Kidney (tissue), 22 donors: ENCODE measurements at places on chromosomes 12 and 14.

DNA sequence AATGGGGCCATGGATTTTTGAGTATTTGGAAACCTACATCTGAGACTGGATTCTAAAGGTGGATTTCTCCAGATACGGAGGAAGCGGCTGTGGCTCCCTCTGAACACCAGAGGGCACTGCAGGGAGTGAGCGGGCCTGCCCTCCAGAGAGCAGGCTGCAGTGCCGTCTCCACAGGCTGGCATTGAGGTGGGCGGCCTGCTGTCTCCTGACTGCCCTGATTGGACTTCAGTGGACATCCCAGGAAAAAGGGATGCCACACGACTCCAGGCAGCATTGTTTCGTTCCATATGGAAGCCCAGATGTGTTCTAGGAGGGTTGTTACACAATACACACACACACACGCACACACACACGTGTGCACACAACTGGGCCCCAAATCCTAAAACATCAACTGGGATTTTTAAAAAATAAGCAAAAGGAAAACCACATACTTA is 20.9 kb upstream of the ANO2 start:
- peak; percentile 78 for DNase-seq

GRCh38 chr12:68290126-68290525 is 36.7 kb upstream of the IL22 start:
- DNase-seq: no peak

DNA sequence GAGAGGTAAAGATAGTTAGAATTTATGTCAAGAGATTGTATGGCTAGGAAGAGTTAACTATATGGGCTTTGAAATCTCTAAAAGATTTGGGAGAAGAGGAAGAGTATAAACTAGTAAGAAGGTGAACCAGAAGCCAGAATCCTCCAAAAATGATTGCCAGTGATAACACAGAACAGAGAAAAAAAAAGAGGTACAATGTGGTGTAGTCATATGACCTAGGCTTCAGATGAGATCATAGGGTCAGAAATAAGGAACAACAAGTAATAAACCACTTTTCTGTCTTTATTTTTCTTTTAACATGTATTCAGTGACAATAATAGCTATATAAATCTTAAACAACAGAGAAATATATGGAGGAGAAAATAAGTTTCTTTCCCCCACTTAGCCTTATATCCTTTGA is 2.0 kb upstream of the NECAP1 start:
- DNase-seq: no peak

- DNase-seq: no peak
Observed at GRCh38 chr12:106134294-106134949, 4.3 kb downstream of the NUAK1 start.

DNA sequence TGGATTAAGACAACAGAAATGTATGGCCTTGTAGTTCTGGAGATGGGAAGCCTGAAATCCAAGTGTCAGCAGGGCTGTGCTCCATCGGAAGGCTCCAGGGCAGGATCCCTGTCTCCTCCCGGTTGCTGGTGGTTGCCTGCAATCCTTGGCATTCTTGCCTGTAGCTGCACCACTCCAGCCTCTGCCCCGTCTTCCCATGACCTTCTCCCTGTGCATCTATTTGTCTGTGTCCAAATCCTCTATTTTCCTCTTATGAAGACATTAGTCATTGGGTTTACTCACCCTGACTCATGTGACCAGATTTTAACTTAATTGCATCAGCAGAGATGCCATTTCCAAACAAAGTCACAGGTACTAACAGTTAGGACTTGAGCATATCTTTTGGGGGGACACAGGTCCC is 15.1 kb downstream of the TUNAR start:
- DNase-seq: no peak

- DNase-seq: no peak
Observed at GRCh38 chr12:100279159-100279558, 12.2 kb downstream of the SCYL2 start.

GRCh38 chr12:86948851-86949250 is 692.7 kb upstream of the MGAT4C start:
- DNase-seq: no peak

- DNase-seq: peak; percentile 20
Observed at GRCh38 chr12:126591533-126591932, 1526.3 kb downstream of the AACS start.

DNA sequence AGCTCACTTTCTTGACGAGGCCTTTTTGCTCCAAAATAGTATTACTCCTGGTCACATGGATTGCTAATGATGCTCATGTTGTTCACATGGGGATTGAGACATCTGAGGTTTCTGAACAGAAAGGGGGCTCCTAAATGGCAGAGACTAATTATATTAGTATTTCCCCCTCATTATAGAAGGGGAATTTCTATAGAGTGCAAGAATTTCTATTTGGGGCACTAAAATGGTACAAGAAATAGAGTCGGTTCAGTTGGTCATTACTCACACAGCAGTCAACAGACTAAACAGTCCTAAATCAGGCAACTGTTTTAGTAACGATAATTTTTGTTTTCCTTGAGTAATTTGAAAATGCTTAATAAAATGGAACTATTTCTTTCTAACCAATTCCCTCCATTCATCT is 108.9 kb downstream of the DACT1 start:
- DNase-seq: no peak

DNA sequence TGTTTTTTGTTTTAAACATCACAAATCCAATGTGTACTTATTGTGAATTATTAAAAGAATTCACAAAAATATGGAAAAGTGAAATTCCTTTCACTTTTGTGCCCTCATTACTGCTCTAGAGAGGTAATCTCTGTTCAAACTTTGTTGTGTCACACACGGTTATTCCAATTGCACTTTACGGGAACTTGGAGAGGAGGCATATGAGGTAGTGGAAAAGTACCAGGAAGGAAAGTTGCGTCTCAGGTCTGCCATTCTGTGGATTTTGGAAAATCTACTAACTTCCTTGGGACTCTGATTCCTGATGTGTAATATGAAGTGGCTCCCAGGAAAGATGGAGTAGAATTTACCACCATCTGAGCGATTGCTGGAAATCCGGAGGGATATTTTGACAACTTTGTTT is 90.9 kb upstream of the DCN start:
- no peak for DNase-seq

GRCh38 chr12:50992819-50993218 is 33.4 kb downstream of the SLC11A2 start:
- DNase-seq: peak; percentile 40

DNA sequence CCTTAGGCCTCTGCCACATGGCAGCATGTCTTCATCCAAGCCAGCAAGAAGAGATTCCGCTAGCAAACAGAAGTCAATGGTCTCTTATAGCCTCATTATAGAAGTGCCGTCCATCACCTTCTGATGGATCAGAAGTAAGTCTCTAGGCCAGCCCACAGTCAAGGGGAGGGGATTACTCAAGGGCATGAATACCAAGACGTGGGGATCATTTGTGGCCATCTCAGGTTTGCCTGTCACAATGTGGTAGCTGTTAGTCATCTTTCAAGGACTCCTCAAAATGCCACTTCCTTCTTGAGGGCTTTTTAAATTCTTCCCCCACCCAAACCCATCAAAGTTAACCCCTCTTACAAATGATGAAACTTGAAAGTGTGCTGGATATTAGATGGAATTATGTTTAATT is 8.1 kb upstream of the ADCY6 start:
- DNase-seq: no peak

- no peak for DNase-seq
Observed at GRCh38 chr12:48040354-48040753, 36.1 kb upstream of the COL2A1 start.

GRCh38 chr12:5071496-5071895 is 27.8 kb downstream of the KCNA5 start:
- DNase-seq: no peak

GRCh38 chr12:116628989-116629388 is 69.8 kb downstream of the MAP1LC3B2 start:
- DNase-seq: no peak

GRCh38 chr12:82866946-82867345 is 180.2 kb downstream of the TMTC2 start:
- DNase-seq: no peak

- DNase-seq: no peak
Observed at GRCh38 chr12:76874027-76874426, 4.8 kb downstream of the CSRP2 start.

DNA sequence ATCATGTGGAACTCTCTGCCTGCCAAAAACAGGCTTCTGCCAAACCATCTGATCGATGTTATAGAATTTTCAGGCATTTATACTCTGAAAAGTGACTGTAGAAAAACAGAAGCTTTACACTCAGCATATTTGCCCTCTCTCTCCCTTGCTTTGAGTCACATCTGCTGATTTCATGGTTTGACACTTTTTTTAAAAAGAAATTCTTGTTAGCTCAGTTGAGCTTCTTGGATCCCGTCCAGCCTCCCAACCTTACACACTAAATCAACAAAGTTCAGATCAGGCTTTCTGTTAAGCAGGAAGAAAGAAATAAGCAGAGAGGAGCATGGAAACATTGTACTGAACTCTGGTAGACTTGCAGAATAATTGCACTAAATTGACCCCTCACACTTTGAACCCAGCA is 193.6 kb upstream of the SEL1L start:
- peak; percentile 71 for DNase-seq

GRCh38 chr12:130337488-130338303 is at the start of gene PIWIL1:
PIWIL1 (plus strand) TSS chr12:130337887; CDS start chr12:130342592, 4,705 bp downstream.
- peak; percentile 69 for DNase-seq

DNA sequence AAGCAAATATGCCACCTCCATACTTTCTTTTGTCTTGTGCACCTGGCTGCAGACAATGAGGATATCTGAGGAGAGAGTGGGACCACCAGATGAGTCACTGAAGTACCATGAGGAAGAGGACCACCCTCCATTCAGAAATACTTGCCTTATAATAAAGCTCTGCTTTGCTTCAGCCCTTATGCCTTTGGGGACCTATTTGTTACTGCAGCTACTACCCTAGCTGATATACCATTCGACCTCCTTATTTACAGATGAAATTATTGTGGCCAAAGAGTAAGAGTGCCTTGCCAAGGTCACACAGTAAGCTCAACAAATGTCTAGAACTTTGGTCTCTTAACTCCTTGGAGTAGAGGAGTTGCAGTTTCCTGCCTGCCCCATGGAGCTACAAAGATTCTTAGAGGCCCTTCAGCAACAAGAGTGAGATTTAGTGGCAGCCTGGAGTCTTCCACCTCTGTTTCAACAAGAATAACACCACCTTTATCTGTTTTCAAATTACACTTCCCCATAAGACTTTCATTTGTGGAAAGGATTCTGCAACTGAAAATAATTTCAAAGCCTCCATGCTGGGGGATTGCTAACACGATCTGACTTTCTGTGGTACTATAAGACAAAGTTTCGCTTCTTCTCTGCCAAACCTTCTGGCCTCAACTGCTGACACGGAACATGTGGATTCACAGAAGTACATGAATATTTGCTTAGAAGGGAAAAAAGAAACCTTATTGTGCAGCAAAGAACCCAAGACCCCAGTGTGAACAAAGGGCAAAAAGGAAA is 3.6 kb downstream of the CMKLR1 start:
- DNase-seq: no peak

GRCh38 chr12:33290703-33291102 is 148.9 kb downstream of the SYT10 start:
- DNase-seq: no peak

GRCh38 chr12:46214668-46215436 is 54.0 kb downstream of the SLC38A1 start:
- no peak for DNase-seq

GRCh38 chr12:110649341-110649847 is 35.5 kb downstream of the TCTN1 start:
- DNase-seq: peak; percentile 70

DNA sequence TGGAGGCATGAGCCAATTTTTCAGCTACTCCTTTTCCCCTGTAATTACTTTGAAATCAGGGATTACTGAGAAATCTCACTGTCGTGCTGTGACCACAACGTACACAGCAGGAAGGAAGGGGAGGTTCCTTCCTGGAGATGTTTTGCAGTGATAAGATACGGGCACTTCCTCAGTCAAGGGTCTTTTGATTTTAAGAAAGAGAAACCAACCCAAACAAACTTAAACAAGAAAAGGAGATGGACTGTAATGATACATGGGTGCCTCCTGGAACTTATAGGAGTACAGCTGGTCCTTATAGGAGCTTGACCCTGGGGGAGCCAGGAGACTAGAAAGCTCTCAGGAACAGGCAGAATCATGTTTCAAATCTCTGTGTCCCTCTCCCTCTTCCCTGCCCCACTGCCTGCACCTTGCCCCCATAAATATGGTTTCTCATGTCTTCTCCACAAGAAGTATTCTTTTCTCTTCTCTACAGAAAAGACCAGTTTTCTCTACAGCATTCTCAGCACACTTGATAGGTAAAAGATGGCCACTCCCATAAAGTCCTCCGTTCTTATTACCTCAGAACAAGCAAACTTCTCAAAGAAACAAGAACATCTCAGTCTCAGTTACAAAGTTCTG is 281.1 kb upstream of the AMIGO2 start:
- peak; percentile 28 for DNase-seq

- DNase-seq: no peak
Observed at GRCh38 chr12:123398550-123399254, 14.8 kb downstream of the KMT5A start.

- no peak for DNase-seq
Observed at GRCh38 chr14:92568621-92569479, 55.3 kb downstream of the RIN3 start.

DNA sequence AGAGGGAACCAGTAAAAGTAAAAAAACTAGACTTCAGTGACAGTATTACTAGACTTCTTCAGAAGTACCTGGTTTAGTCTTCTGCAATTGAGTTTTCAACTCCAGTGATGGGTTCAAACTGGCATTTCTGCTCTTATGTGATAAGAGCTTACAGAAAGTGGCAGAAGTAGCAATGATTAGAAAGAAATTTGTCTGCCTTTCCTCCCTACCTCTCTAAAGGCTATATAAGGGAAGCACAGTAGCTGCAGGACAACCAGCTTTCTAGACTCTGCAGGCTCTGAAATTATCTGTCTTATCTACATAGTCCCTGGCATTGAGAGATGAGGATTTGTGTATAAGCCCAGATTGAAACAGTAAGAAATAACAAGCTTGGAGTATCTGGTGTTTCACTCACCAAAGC is 107.5 kb downstream of the DAAM1 start:
- DNase-seq: no peak

DNA sequence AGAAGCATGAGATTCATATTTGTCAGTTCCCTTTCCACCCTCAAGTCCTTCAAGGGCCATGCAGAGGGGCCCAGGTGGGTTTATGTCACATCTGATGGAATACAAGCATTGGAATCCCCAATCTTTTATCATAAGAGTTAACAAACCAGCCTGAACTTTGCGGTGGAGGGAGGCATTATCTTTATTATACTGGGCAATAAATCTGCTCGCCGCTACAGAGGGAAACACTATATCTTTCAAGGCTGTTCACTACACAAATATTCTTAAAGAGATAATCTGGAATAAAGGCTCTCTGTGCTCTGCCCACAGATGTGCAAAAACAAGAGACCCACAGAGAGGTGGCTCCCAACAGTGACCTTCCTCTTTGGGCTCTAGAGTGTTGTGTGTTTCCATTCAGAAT is 153.6 kb upstream of the PLEKHA5 start:
- DNase-seq: no peak

DNA sequence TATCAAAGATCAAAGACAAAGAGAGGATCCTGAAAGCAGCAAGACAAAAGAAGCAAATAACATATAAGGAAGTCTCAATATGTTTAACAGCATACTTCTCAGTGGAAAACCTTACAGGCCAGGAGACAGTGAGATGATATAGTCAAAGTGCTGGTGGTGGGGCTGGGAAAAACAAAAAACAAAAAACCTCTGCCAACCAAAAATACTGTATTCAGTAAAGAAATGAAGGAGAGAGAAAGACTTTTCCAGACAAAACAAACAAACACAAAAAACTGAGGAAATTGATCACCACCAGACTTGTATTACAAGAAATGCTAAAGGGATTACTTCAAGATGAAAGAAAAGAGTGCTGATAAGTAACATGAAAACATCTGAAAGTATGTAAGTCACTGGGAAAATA is 221.2 kb downstream of the ADGRD1 start:
- DNase-seq: no peak
